ENCODE measurements at places on chromosomes 12 and 14.

GRCh38 chr12:62319058-62319457 lies 58.9 kb downstream of the USP15 start:
- DNase-seq, result no peak

DNA sequence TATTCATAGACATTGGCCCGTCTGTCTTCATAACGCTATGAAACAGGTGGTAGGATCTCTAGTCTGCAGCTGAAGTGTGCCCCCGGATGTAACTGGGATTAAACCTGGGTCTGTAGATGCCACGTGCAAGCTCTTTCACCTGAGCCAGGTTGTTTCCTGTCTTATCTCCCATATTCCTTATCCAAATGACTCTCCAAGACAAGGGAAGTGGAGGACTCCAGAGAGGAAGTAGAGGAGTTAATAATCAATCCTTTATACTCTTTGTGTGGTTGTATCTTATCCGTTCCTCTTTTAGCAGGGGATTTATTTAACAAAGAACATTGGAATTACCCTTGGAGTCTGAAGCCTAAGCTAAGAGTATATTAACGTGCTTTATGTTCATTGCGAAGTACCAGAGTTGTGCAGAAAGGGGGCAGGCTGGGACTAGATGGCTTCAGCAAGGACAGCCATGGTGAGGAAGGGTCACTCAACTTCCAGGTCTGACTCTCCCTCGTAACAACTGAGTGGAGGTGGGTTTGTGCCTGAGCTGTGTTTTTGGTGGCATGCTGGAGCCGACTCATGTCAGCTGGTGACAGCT lies 82.8 kb downstream of the RIN3 start:
- DNase-seq, result no peak

GRCh38 chr12:38983117-38983571 lies 77.8 kb upstream of the CPNE8 start:
- DNase-seq, result no peak

DNA sequence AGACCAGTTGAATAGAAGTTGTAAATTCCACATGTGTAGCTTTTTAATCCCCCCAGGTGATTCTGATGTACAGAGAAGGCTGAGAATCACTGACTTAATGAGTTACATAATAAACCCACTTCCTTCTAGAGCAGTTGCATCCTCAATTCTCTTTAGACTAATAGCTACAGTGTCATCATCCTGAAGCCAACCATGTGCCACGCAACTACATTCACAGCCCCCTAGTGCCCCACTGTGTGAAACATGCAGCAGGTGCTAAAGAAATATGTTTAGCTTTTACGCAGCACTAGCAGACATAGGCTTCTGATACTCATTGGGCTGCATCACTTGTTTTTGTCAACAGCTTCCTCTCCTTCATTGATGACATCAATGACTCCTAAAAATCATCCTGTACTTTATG lies 1168.3 kb downstream of the BCL11B start:
- no peak for DNase-seq

DNA sequence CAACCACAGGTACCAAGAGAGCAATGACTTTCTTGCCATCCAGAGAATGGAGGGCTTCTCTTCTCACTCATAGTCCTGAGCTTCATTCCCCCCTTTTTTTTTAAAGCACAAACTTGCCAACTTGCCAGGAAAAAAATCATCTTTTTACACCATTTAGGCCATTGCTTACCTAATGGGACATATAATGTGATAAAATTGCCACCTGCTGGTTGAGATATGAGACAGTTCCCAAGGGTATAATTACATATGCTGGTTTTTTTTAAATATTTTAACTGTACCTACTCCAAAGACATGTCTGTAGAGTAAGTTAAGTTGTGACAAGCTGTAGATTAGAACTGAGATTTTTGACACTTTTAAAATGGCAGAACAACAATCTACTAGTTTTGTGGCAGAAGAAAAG lies 519.1 kb upstream of the SEL1L start:
- no peak for DNase-seq

DNA sequence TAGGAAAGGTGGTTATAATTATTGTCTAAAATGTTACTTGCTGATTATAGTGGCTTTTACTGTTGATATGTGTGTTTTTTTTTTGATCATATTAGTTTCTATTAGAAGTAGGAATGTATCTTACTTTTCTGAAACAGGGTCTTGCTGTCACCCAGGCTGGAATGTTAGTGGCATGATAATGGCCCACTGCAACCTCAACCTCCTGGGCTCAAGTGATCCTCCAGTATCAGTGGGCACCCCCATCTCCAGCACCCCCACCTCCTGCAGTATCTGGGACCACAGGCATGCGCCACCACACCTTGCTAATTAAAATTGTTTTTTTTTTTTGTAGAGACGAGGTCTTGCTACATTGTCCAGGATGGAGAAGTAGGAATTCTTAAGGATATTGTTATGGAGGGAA lies 11.3 kb downstream of the ATF1 start:
- no peak for DNase-seq

- DNase-seq, result no peak
Observed at GRCh38 chr12:15859116-15859515, 23.1 kb upstream of the STRAP start.

DNA sequence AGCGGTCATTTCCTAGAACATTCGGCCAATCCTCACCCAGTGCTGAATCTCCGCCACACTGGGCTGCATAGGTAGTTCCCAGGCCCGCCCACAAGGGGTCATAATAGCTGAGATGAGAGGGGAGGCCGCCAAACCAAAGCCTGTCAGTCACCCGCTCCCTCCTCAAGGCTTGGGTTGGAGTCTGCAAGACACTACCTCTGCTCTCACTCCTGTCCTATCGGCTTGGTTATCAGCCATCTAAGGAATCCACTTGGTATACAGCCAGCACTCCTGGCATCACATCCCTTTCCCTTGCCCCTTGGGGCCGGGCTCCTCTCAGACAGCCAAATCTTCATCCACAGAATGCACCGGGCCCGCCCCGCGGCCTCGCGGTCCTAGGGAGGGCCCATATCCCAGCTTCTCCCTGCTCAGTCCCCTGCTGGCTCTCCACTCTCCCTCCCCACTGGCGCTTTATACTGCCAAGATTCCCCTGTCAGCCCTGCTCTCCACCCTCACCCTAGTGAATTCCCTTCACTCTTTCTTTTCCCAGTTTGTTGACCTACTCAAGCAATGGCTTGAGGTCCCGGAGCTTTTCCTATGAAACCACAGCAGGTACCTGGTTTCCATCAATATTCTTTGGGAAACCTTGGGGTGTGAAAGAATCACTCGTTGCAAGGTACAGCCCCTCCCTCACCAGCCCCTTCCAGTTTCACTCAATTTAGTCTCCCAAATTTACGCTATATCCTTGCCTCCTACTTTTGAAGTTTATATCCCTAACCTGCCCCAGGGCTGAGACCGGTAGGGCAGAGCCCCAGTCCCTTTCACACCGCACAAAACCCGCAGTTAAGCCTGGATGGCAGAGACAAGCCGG lies 1.4 kb downstream of the IFFO1 start:
- DNase-seq, result peak; percentile 79

DNA sequence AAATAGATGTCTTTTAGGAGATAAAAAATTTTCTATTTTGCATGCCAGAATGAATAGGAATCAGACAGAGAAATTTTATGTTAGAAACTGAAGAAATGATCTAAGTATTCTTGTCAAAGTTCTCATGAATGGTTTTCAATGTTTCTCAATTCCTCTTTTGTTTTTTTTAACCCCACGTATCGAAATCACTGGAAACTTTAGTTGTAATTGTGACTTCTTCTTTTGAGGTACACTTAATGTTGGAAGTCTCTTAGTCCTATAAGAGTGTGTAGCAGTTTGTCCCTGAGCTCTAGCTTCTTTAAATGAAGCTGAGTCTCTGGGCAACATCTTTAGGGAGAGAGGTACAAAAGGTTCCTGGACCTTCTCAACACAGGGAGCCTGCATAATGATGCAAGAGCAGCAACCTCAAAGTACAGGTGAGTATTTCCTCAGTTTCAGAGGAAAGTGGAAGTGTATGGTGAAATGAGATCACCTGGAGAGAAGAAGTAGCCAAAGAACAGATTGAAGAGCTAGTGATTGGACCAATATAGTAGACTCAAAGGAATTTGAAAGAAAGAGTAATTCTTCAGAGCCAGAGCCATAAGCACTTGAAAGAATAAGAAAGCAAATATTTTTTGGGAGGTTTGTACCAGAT lies at the start of gene CLEC6A:
Gene CLEC6A (plus strand): TSS at position 236 of the 634 bp plus-strand sequence. CDS start 150 bp downstream, at position 386.
- no peak for DNase-seq

DNA sequence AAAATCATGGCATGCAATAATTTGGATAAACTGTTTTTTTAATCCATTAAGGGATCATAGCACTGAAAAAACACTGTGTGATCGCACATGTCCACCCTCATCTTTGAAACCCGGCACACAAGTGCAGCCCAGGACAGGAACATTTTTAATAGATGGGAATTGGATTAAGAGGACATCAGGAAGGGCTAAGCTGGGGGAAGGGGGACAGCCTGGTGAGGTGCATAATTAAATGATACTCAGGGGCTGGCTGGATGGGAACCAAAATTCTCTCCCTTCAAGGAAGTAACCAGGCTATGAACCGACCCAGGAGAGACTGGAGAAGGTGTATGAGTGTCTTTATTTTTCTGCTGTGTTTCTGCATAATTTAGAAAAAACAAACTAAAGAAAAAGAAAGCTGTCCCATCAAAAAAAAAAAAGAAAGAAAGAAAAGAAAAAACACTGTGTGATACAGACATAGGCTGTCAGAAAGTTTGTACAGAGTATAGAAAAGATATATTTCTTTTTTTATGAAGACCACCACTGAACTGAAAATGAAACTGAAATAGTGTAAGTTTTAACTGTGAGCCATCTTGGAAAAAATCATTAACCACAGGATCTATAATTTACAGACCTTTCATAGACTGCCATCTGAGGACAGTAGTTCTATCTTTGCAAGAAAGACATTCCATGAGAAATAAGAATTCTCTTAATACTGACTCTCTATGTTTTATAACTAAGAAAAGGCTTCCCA lies 75.1 kb upstream of the SLC38A4 start:
- no peak for DNase-seq

DNA sequence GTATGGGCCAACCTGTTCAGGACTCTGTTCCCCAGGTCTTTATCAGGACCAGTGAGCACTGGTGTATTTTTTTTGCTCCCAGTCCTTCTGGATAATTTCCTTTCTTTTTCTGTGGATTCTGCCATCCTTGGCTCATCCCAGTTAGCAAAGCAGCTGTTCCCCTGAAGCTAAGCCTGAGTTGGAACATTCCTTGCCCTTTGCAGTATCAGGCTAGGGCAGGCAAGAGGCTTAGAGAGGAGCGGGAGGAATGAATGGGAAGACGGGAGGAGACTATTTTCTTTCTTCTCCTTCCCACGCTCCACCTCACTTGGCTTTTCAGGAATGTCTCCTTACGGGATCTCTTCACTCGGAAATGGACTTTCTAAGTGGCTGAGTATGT lies 29.2 kb downstream of the ERG28 start:
- no peak for DNase-seq

DNA sequence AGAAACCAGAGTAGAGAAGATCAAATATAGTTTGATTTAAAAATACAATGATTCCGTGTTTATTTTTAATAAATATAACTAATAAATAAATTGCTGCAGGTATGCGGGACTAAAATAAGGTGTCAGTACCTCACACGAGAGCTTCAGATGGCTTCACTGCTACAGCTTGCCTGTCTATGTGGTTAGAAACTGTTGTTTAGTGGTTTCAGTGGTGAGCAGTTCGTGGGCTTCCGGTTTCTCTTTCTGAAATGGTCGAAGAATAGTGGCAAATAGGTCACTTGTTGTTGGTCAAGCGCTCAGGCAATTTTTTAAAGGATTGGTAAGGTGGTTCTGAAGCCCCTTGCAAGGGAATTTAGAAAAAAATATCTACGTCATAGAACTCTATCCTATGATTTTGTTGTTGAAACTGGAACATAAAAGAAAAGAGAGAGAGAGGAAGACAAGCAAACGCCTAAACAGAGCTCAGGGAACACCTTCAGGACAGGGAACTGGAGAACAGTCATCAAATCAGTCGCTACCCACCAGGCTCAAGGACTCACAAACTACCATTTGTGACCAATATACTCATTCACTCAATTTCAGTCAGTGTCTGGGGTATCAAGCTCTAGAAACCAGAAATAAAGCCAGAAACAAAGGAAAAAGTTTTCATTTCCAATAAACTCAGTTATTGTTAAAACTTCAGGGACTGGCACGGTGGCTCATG lies 31.3 kb downstream of the GABARAPL1 start:
- no peak for DNase-seq

DNA sequence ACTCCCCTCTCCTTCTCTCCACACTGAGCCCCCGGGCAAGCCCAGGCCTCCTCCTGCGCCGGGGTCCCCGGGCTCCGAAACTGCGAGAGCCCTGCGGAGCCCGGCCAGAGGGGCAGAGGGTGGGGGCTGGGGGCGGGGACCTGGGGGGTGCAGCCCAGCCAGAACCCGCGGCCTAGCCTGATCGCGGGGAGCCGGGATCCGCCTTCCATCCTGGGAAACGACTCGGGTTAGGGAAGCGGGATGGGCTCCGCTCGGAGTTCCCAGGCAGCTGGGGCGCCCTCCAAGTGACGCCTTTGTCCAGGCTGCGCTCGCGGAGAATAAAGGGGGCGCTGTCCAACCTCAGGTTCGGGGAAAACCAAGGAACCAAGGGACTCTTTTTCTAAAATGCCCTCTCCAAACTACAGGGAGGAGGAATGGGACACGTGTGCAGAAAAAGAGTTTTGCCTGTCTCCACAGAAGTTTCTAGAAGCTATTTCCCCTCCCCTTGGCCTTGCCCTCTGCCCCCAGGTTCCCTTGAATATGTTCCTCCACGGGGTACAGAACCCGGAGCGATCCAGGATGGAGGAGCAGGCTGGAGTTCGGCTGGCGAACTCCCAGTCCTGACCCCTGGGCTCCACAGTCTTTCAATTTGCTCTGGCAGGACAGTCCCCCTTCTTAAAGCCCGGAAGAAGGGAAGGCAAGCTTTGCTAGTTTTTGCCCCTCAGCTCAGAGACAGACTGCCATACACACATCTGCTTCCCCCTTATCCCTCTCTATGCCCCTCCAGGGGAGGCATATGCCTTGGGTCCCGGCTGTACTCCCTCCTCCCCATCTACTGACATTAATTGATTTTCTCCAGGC lies 13.9 kb downstream of the NKX2-1 start:
- no peak for DNase-seq

DNA sequence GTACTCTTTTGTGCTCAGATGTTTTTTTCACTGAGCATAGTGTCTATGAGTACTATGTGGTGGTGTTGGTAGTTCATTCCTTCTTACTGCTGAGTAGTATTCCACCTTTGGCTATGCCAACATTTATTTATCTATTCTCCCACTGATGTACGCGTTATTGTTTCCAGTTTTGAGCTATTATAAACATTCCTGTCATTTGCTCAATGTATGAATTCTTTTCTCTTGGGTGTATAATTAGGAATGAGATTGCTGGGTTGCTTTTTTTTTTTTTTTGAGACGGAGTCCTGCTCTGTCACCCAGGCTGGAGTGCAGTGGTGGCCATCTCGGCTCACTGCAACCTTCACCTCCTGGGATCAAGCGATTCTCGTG lies 37.5 kb upstream of the SLC2A3 start:
- no peak for DNase-seq

Data from AG08396 (cell line).